ENCODE measurements at places on chromosomes 1 and 21. TPM values are rescaled to one million over a fixed set of nuclear protein-coding genes. Genes with fewer than 3 reads are reported as not detected.
A peak's percentile ranks its signal among the peaks of the same experiment; 100 is the strongest.

DNA sequence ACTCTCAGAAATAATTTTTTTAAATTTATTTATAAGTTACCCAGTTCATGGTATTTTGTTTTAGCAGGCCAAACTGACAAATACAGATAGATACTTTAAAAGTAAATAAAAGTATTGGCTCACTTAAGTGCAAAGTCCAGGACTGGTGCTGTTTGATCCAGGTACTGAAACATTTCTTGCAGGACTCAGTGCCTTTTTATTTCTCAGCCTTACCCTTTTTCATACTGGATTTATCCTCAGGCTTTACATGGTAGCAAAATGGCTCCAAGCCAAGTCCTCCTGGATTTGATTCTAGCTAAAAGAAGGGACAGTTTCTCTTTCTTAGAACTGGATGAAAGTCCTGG, 83.8 kb downstream of the DIRAS3 start:
- DNase-seq: no peak

DNA sequence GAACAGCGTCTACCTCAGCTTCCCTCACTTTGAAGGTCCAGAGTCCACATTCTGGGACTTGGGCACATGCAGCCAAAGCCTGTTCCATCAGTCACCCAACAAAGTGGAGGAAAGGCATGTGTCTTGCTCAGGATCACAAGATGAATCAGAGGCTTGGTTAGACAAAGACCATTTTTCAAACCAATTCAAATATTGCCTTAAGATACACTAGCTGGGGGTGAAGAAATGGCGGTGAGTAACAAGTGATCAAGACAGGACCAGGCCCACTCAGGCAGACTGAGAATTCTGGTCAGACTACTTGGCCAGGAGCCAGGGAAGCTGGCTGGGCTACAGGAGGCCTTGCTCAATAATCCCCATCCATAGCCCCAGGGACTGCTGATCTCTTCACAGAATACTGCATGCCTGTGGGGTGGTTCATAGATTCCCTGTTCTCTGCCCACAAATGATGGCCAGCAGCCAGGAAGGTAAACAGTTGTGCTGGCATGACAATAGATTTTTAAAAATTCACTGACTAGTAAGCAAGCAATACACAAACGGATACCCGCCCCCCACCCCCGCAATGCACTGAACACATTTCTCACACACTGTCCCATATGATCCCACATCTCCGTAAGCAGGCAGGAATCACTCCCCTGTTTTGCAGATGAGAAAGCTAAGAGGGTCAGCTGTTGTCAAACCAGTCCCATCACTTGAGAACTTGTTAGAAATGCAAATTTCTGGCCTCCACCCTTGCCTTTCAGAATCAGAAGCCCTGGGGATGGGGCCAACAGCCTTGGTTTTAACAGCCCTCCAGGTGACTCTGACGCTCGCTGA, 27.2 kb downstream of the ERI3 start:
- peak; percentile 51 for DNase-seq

- no peak for DNase-seq
These were observed 17.3 kb downstream of the CHD5 start for GRCh38 chr1:6162773-6163172.

TEDDM1 gene
- not detected for total RNA-seq

CHIT1 gene
- total RNA-seq: 0.99 TPM

ZFP69B gene
- 12.2 TPM for total RNA-seq

- DNase-seq: no peak
These were observed 10.9 kb downstream of the TNFRSF25 start for GRCh38 chr1:6454856-6455751.

DNA sequence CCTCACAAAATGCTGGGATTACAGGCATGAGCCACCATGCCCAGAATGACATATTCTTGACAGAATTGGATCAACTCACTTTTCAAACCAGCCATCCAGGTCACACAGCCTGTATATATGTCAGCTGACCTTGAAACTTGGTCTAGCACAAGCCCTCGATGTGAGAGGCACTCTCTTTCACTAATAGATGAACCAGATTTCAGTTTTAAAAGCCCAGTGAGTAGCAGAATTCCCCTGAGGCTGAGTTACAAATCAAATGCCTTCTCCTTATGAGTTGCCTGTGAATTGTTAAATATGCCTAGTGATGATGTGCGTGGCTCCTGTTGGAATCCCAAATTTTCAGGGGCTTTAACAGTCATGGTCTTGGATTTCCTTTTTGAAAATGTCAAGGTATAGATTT, 88.7 kb downstream of the CD247 start:
- DNase-seq: no peak

- peak; percentile 12 for DNase-seq
These were observed 11.2 kb upstream of the RNF223 start for GRCh38 chr1:1085171-1085841.

DNA sequence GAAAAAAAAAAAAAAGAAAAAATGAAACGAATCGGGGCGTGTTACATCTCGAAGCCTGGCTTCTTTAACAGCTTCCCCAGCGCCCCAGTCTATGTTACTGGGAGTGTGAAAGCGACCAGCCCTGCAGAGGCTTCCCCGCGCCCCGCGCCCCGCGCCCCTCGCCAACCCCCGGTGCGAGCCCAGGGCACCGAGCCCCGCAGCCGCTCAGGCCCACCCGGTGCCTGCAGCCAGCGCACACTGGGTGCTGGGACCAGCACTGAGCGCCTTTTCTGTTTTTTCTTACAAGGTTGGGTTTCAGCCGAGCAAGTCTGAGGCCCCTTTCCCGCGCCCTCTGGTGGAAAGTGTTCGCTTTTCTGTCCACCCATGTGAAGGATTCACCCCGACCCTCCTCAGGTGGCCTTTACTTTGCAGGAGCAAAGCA, 42.1 kb upstream of the ZNF496 start:
- DNase-seq: peak; percentile 34

DNA sequence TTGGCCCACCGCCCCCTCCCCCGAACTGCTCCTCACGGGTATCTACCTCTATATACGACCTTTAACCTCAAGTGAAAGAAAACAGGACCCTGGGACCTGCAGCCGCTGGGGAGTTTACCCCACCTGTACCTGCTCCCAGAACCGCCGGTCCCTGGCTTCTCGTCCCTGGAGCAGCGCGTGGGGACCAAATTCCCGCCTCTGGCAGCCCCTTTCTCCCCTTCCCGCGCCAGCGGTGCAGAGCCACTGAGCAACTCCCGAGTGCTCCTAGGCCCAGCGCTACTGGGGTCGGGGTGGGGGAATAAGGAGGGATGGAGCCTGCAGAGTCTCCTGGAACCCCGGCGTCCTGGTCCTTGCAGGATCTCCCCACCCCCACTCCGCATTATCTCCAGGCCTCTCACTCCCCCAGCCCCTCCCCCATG, 1.6 kb downstream of the SYT6 start:
- DNase-seq: no peak

- DNase-seq: no peak
These were observed 112.3 kb downstream of the AK5 start for GRCh38 chr1:77394166-77394565.

GRCh38 chr1:214977700-214978374, 104.7 kb upstream of the KCNK2 start:
- DNase-seq: no peak

GRCh38 chr1:224432672-224433040, 1.9 kb downstream of the WDR26 start:
- DNase-seq: no peak

DNA sequence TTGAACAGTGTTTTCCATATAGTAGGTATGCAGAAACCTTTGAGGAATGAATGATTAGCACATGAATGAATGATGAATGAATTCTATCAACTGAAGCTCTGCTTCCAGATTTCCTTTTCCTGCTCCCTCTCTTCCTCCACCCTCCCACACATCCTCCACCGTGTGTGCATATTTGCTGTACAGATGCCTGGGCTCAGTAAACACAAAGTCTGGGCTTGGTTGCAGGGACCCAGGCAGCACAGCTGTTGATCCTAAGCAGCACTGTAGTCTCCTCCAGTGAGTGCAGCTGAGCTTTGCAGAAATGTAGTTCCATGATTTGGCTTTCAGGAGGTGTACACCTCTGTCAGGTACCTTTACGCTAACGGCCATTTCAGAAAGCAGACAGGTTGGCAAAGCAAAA, 611.7 kb downstream of the NUF2 start:
- no peak for DNase-seq

- DNase-seq: no peak
These were observed 69.6 kb upstream of the OLIG2 start for GRCh38 chr21:32956061-32956656.

DNA sequence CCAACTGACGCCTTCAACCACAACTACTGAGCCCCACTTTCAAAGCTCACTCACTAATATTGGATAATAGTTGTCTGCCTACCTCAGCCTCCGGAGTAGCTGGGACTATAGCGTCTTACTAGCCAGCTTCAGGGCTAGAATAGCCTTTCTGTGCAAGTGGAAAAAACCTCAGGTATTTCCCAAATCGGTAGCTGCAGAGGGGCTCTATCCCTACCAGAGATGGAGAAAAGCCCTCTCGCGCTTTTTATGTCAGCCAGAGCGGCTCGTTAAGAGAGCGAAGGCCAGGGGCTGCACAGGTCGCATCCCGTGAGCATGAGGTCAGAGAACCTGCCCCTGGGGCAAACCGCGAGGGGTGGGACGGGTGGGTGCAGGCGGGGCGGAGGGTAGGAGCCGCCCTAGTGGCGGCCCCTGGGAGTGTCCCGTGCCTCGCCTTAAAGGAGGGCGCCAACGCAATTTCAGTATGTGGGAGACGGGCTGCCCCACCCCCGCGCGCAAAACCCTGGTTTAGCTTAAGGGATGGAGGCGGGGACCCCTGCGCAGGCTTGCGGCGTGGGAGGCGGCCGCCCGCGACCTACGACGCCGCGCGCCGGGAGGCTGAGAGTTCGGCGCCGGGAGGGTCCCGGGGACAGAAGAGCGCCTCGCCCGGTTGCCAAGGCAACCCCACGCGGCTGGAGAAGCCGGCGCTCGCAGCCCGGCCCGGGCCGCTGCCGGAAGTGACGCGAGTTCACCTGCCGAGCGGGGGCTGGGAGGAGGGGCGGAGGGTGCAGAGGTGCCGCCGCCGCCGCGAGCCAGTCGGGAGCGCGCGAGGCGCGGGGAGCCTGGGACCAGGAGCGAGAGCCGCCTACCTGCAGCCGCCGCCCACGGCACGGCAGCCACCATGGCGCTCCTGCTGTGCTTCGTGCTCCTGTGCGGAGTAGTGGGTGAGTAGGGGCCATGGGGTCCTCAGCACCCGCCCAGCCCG, at the start of gene CXADR:
CXADR (plus strand) TSS at position 791 of the 961 bp plus-strand sequence; CDS start at position 878, 87 bp downstream.
- DNase-seq: peak; percentile 59

DNA sequence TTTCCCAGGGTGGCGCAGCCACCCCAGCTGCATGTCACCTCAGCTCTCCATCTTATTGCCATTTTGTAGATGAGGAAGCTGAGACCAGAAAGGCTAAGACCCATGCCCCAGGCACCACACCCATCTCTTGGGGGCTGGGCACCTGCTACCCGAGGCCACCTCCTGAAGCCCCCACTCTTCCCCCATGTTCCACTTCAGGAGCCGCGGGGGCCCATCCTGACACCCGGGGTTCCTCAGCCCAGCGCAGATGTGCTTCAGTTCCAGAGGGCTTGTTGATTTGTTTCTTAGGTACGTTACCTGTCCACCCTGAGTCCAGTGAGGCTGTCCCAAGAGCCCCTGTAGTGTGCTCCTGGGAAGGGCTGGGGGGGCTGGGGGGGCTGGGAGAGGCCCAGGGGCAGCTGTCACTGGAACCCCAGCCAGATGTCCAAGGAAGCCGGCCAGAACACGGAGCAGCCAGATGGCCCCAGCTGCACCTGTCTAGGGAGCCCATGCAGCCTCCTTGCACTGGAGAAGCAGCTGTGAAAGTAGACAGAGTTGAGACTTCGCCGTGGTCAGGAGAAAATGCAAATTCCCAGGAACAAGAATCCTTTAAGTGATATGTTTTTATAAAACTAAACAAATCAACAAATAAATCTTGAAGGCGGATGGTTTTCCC, 17.1 kb upstream of the CCDC27 start:
- DNase-seq: no peak

- no peak for DNase-seq
These were observed 12.5 kb upstream of the ATF3 start for GRCh38 chr1:212595787-212596714.

DNA sequence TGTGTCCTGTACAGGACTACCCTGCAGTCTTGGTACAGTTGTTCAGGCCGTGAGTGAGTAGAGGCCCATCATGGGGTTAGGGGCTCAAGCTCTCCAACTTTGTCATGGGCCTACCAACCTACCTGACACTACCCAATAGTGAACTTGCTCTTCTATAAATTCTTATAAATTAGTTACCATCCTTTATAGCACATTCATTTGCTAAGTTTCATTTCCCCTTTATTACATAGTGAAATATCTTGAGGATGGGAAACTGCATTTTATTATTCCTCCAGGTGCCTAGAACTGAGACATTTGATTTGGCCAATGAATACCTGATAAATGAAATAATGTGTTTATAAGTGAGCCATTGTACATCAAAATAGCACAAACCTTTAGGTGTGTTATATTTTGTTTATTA, 9.1 kb upstream of the CTH start:
- DNase-seq: no peak

DNA sequence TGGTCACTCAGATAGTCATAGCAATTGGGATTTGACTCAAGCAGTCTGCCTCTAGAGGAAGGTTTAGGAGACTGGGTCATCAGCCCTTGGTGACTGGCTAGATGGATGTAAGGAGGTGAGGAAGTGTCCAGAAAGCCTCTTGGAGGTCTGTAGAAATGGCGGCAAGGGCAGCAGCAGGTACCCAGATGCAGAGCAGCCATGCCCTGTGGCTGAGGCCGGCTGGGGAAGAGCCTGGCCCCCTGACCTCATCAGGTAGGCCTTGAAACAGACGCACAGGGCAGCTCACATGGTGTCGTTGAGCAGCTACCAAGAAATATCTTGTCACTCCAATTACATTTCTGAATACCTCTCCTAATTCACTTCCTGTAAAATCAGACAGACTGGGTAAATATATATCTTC, 98.2 kb downstream of the DMRTB1 start:
- DNase-seq: peak; percentile 9

- no peak for DNase-seq
These were observed 2.2 kb downstream of the CELSR2 start for GRCh38 chr1:109251277-109252166.

DNA sequence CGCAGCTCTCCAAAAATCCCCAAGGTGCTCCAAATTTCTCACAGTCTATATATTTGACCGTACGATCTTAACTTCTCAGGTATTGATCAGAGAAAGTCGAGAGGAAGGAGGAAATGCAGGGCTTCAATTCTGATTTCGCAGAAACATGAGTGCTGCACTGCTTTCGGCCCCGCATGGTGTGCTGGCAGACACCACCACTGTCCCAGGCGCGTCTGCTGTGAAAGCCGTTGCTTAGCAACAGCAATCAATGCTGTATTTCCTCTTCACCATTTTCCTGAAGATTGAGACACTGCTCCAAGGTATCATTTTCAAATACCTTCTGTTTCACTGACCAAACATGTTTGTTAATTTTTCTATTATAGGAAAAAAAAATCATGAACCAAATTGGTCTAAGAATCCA, 296.3 kb downstream of the SMYD3 start:
- DNase-seq: peak; percentile 46

S100A9 gene
- 13.7 TPM for total RNA-seq

GRCh38 chr1:119739150-119739549, 27.4 kb downstream of the PHGDH start:
- no peak for DNase-seq

- no peak for DNase-seq
These were observed 251.4 kb upstream of the B3GALT2 start for GRCh38 chr1:193437785-193438184.

PADI1 gene
- total RNA-seq: not detected
